Stimulated activated naive B cell treated with anti-CD40 and anti-IgM and Interleukin-4, amounts not matched to agents 10 μg/mL and 1 μg/mL and 100 μg/mL, for 72 hours (primary cell): ENCODE measurements at places on chromosomes 2 and 18.

DNA sequence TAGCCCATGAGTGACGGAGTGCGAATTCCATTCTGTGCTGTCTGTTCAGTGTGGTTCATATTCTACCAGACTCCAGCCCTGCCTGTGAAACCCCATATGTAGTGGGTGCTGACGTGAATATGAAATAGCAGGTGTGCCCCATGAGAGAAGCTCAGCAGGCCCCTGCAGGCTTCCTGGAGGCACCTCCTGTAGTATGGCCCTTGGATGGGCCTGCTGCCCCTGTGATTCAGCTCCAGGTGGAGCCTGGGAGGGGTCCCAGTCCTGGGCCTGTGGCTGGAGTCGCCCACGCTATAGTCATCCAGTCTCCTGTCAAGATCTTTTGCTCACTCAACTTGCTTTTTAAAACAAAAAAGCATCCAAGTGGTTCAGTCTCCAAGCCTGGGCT lies 125.5 kb downstream of the GLI2 start:
- no peak for DNase-seq

GRCh38 chr2:182647499-182647787 lies 68.6 kb upstream of the DNAJC10 start:
- DNase-seq: no peak

DNA sequence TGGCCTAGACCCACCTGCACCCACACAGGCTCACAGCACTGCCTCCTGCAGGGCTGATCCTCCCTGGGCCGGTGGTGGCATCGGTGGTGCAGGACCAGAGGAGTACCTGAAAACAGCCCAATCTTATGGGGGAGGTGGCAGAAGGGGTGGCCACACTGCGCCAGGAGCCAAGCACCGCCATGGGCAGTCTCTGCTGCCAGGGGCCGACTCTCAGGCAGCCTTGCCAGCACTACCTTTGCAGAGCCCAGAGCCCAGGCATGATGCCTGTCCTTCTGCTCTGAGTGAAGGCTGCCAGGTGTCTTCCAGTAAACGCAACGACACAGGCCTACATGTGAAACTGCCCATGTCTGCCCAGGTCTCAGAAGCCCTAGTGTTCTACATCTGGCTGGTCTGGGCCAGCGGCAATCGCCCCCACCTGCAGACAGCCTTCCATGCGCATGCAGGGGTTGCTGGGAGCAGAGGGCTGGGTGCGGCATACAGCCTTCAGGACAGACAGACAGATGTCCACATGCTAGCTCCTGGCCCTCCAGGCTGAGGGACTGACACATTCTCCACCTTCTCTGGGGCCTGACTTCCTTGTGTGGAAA lies 6.8 kb downstream of the HS6ST1 start:
- no peak for DNase-seq

GRCh38 chr2:18362696-18363095 lies 197.8 kb downstream of the RDH14 start:
- no peak for DNase-seq

DNA sequence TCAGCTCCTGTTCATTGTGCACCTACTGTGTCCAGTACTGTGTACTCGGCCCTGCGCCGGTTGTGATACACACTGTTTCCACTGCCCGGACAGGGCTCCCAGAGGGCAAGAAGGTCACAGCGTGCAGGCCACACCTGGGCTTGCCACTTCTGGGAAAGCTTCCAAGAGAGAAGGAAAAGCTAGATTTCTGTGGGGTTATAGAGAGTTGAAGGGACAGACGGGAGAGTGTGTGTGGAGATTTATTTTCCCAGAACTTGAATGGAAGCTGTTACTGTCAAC lies 3.8 kb upstream of the CNDP1 start:
- no peak for DNase-seq

GRCh38 chr2:129585760-129586159 lies 393.7 kb upstream of the RAB6C start:
- no peak for DNase-seq
